ENCODE measurements at places on chromosomes 2 and 18. TPM values are rescaled to one million over a fixed set of nuclear protein-coding genes. Genes with fewer than 3 reads are reported as not detected.

GRCh38 chr2:118755901-118756300, 91.5 kb downstream of the EN1 start:
- DNase-seq, result no peak

SP110 gene
- 25.8 TPM for total RNA-seq

DNA sequence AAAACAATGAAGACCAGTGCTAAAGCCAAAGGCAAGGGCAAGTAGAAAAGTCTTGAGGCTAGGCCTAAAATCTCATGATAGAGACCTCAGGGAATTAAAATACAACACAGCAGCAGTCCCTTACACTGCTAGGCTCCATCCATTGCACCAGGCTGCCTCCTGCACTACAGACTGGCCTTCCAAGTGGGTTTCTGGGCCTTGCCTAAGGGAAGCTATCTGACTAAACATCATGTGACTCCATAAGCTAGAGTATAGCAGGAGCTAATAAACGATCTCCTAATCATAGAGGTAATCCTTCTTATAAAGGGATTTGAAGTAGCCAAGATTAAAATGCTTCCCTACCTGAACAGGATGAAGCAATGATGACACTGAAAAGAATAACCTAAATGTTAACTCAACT, 77.6 kb upstream of the NFU1 start:
- DNase-seq, result no peak

DNA sequence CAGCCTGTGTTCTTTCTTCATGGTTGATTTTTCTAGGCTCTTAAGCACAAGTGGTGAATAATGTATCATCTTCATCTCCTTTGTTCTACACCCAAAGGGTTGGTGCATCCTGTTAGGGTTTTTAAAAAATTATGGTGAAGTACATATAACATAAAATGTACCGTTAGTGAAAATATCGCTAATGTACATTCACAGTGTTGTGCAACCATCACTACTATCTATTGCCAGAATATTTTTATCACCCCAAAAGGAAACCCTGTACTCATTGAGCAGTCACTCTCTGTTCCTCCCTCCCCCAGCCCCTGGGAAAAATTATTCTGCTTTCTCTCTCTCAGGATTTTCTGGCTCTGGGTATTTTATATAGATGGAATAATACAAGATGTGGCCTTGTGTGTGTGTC, 98.5 kb downstream of the PRKCE start:
- no peak for DNase-seq

GRCh38 chr18:79229431-79229830, 160.2 kb downstream of the ATP9B start:
- peak; percentile 50 for DNase-seq

GRCh38 chr2:19592197-19592596, 233.8 kb upstream of the OSR1 start:
- DNase-seq, result no peak

DNA sequence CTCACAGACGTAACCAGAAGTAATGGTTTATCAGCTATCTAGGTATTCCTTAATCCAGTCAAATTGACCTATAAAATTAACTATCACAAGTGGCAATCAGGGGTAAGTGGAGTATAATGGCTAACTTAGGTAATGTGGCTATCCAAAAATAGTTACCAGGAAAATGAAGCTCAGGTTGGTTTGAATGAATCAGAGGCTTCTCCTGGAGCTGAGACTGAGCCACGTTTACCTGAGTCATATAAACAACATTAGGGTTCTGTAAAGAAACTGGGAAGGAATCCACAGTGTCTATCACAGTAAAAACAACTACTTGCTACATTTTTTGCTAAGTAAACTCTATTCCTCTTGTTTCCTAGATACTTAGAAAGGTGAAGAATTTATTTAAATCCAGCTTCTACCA, 236.0 kb upstream of the SPHKAP start:
- no peak for DNase-seq

SAG gene
- total RNA-seq, result 14.7 TPM

REG3G gene
- total RNA-seq, result 1.7 TPM

POTEJ gene
- total RNA-seq, result 0.24 TPM

SERPINB13 gene
- 8.7 TPM for total RNA-seq

KYNU gene
- 4.3 TPM for total RNA-seq

DNA sequence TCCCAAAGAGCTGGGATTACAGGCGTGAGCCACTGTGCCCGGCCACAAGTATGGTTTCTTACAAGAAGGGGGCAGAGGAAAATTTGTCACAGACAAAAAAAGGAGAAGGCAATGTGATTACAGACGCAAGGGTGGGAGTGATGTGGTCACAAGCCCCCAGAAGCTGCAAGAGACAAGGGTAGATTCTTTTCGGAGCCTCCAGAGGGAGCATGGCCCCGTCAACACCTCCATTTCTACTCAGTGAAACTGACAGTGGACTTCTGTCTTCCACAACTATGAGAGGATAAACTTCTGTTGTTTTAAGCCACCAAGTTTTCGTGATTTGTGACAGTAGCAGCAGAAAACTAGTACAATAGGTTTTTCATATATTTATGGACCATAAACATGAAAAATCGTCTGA, 2.1 kb upstream of the TCF7L1 start:
- peak; percentile 30 for DNase-seq

DNA sequence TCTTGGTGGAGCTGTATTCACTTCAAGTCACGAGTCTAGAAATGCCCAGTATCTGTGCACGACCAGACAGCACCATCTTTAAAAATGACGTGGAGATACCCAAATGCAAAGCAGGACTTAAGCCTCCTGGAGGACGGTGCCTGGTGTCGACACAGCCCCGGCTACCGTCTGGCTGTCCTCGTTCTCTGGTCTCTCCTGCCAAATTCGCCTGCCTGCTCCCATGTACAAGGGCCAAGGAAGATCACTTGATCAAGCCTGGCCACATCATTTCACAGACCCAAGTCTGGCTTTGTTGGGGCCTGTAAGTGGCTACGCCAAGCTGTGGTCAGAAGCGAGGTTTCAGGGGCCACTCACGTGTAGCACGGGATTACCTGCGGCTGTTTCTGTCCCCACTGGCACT, 9.4 kb downstream of the ODC1 start:
- no peak for DNase-seq

MYOM1 gene
- total RNA-seq, result 42.6 TPM

GRCh38 chr2:134739879-134740301, 21.1 kb upstream of the TMEM163 start:
- DNase-seq, result peak; percentile 37

SPR gene
- total RNA-seq, result 19.5 TPM

GRCh38 chr2:10332402-10333246, 29.9 kb downstream of the HPCAL1 start:
- peak; percentile 76 for DNase-seq

DNA sequence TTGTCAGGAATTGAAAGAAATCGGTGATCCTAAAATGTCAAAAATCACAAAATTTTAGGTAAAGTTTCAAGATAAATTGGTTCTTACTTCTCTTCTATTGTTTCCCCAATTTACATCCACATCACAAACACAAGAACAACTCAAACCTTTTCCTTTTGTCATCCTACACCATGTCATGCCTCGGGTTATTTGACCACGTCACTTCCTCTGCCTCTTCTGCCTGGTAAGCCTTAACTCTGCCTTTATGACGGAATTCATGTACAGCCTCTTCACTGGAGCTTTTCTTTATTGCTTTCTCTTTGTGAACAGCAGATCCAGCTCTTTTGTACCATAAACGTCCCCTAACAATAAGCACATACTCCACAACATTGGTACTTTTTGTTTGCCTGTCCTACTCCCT, 258.0 kb downstream of the DPP10 start:
- DNase-seq, result no peak

DNA sequence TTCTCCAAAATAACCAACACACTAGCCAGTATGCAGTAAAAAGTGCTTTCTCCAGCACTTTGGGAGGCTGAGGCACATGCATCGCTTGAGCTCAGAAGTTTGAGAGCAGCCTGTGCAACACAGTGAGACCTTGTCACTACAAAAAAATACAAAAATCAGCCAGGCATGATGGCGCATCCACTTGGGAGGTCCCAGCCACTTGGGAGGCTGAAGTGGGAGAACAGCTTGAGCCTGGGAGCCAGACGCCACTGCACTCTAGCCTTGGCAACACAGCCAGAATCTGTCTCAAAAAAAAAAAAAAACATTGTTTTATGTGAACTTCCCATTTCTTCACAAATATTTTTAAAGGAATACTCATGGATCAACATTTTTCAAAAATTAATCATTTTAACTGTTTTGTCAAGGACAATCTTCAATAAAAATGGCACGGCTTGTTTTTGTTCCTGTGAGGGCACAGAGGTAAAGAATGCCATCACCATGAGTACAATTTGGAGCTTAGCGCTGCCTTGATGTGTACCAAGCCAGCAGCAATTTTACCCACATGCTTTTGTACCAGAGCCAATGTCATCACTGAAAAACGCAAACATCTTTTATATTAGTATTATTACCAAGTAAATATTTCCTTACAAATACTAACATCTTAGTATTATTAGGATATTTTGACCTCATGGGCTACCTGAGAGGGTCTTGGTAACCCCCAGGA, 26.7 kb downstream of the RAB1A start:
- no peak for DNase-seq

UGT1A5 gene
- not detected for total RNA-seq

GRCh38 chr2:47177043-47177565, 22.0 kb upstream of the STPG4 start:
- no peak for DNase-seq

- no peak for DNase-seq
Observed at GRCh38 chr2:65477590-65477989, 45.2 kb upstream of the SPRED2 start.

- DNase-seq, result no peak
Observed at GRCh38 chr2:72952961-72953360, 35.6 kb downstream of the EMX1 start.

DNA sequence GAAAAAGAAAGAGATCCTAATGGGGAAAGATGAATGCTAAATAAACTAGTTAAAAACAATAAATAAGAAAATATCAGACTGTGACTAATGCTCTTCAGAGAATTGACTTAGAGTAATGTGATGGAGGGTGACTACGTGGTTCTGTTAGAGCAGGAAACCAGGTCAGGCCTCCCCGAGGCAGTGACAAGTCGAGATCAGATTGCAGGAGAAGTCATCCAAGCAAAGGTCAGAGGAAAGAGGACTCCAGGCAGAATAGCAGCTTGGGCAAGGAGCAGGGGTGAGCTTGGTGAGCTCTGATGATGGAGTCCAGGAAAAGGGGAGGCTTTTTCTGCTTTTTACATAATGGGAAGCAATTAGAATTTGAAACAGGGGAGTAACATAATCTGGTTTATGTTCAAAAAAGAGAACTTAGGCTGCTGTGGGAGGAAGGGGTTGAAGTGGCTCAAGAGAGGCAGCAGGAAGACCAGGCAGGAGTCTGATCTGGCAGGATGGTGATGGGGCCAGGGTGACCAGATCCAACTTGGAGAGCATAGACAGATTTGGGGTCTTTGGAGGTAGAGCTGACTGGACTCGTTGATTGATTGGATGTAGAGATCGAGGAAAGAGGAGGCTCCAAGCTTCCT, 27.3 kb upstream of the ITGB6 start:
- DNase-seq, result no peak

POTEI gene
- 0.96 TPM for total RNA-seq

ELOA2 gene
- 1.9 TPM for total RNA-seq

DNA sequence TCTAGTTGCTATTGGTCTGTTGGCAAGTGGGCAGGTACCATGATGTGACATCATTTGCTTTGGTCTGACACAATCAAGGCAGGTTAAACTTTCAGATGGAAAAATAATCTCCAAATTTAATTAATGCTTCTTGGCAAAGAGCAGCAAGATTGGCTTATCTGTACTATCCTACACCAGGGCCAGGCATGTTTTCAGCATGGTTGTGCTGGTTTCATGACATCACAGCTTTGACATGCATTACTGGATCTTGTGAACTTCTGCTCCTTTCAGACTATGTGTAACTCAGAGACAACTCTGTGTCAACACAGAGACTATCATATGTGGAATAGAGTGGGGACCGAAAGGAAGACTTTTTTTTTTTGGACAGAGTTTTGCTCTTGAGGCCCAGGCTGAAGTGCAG, 520.5 kb downstream of the TDRD15 start:
- peak; percentile 55 for DNase-seq

DNA sequence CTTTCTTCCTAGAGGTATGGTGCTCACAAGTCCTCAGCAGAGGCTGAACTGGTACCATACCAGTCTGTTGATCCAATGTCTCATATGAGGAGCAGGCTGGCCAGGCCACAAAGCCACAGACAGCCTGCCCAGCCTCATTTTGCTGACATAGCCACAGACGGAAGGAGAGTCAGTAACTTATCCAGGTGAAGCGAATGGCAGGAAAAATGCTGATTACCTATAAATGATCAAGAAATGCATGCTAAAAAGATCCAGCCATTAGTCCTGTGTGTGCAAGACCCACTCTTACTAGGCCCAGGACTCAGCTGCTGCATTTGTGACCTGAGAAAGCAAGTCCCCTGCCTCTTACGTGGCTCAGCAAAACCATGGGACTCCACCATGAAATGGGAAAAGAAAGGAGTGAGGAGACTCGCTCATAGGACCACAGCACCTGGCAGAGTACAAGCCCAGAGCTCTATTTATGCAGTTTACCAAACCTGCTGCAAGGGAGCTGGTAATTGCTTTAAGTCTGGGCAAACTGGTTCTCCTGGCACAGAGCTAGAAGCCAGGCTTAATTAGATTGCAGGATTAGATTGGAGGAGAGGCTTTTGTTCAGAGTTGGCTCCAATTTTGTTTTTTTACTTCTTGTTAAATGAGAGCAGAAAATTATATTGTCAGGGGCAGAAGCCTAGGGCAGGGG, 19.0 kb downstream of the RHOB start:
- no peak for DNase-seq
